ENCODE measurements at places on chromosomes 12 and 14.

DNA sequence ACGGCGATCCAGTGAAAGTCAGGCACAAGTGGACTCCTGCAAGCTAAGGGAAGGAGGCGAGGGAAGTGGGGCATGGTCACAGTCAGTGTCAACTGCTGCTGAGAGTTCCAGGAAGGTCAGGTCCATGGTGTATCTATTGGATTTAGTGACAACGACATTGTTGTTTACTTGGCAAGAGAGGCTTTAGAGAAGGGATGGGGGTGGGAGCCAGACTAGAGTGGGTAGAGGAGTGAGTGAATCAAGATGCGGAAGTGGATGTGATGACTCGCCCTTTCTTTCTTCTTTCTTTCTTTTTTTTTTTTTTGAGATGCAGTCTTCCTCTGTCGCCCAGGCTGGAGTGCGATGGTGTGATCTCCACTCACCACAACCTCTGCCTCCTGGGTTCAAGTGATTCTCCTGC, 12.5 kb downstream of the P2RX7 start:
- no peak for DNase-seq

- no peak for DNase-seq
Measured at GRCh38 chr12:79707830-79708229, 17.1 kb upstream of the PAWR start.

- no peak for DNase-seq
Measured at GRCh38 chr12:913919-914698, 35.4 kb downstream of the RAD52 start.

- no peak for DNase-seq
Measured at GRCh38 chr14:85301506-85301905, 228.4 kb upstream of the FLRT2 start.

GRCh38 chr14:99595034-99595433, 9.0 kb downstream of the CCDC85C start:
- no peak for DNase-seq

DNA sequence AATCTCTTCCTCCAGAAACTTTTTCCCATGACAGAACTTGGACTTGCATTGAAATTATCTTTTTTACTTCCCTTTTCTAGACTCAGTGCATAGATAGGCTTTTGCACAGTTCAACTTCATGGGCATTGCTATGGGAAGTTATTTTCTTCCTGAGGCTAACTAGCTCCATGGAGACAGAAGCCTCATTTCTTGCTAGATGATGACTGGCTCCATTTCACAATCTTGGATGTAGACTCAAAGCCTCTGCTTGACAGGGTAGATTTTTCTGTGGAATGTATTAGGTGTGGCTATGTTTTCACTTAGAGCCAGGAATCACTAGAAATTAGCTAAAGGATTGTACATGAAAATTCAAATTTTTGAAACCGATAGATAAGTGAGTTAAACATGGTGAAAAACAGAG, 884.1 kb upstream of the MGAT4C start:
- no peak for DNase-seq

DNA sequence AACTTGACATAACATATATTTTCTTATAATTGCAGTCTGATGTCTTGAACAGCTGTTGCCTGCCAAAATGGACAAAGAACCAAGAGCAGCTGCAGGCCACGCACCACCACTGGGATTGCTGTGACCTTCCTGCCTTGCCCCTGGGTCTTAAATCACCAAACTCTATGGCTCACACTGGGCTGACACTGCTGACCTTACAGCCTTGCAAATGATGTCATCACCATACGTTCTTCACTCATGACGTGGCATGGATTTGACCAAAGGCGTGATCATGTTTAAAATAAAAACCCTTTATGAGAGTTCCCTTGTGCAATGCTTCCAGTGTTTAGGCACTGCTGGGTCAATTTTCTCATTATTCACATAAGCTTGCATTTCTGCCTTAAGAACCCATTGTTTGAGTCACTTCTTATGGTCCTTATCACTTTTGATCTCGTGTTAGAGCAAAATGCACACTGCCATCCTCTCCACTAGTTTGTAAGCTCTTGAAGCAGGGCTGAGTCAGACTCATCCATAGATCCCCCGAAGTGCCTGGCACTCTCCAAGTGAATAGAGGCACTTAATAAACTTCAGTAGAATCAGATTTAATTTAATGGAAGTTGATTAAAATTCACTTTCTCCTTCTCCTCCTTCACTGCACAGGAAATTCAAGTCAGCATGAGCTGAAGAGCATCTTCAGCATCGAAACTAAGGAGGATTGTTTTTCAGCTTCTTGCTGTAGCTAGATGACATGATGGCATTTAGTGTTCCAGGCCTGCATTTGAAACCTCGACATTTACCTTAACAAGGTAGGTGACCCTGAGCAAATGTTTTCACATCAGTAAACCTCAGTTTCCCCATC, 132.4 kb upstream of the PZP start:
- DNase-seq = no peak

GRCh38 chr12:121365416-121366062, 13.3 kb upstream of the ANAPC5 start:
- DNase-seq = no peak

- no peak for DNase-seq
Measured at GRCh38 chr12:114476159-114476558, 70.2 kb upstream of the TBX5 start.

DNA sequence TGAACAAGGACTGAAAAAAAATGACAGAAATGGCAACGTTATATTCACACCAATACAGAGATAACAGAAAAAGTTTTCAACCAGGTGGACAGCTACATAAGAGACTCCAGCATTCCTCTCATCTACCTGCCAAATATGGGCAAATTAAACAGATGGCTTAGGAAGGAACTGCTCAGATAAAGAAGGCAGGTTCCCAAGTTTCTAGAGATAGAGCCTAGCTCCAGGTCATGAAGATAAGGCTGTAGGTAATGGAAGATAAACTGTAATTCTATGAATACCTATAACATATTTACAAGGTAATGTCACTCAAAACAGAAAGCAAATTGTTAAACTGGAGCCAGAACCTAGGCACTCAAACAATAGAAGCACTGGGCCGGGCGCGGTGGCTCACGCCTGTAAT, 42.5 kb downstream of the GIT2 start:
- no peak for DNase-seq

DNA sequence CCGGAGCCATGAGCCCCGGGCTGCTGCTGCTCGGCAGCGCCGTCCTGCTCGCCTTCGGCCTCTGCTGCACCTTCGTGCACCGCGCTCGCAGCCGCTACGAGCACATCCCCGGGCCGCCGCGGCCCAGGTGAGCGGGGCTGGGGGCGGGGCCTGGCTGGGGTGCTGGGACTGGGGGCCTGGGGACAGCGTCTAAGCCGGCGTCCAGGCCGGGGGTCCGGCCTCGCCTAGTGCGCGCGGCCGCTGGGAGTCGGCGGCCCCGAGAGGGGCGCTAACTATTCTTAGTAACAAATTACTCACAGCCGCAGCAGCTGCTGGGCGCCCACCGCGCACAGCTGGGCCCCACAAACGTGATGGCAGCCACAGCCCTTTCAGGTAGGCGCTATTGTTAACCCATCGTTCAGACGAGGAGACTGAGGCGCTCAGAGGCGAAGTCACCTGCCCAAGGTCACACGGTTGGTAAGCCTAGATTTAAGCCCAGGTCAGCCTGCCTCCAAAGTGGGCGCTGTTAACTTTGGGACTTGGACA, 374 bp downstream of the CYP46A1 start:
- DNase-seq = peak; percentile 15

- no peak for DNase-seq
Measured at GRCh38 chr12:18146363-18146762, 56.4 kb upstream of the RERGL start.

DNA sequence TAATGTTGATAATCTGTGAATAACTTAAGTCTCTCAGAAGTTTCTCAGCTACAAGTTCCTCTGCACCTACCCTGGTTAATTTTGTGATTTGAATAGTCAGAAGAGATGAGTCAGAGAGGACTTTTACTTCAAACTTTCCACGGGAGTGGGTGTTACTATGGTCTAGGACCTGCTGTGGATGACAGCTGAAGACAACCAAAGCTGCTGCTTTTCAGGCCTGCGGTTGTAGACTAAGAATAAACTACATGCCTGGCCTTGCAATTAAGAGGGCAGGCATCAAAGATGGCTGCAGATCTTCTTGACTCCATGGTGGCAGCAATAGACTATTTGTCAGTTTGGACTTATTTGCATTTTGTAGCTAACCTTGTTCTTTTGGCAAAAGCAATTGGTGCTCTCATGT, 227.1 kb upstream of the KRR1 start:
- no peak for DNase-seq

GRCh38 chr12:39972119-39972518, 133.8 kb downstream of the SLC2A13 start:
- no peak for DNase-seq

GRCh38 chr12:47570151-47570550, 135.7 kb downstream of the RPAP3 start:
- no peak for DNase-seq

DNA sequence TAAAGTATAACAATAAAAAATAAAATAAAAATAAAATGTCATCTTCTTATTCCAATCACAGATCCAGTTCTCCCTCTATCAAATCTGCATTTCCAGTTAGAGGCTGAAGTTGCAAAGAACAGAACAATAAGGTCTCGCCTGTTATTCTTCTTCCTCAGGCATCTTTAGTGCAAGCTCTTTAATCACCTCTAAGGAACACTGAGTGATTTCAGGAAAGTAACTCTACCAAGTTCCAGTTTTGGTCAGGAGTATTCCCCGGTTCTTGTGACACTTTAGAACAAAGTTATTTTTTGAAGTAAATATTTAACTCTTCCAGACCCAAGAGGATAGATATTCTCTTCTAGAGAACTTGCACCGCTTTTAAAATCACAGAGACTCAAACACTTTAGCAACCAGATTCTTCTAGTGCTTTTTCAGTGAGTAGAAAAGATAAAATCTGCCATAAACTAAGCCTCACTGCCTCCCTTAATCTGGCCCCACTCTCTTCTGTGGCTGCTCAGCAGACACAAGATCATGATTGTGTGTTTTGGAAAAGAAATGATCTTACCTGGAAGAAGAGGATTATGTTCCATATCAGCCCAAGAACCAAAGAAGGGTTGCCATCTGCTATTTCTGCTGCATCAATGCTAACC, 57.9 kb upstream of the DICER1 start:
- no peak for DNase-seq

DNA sequence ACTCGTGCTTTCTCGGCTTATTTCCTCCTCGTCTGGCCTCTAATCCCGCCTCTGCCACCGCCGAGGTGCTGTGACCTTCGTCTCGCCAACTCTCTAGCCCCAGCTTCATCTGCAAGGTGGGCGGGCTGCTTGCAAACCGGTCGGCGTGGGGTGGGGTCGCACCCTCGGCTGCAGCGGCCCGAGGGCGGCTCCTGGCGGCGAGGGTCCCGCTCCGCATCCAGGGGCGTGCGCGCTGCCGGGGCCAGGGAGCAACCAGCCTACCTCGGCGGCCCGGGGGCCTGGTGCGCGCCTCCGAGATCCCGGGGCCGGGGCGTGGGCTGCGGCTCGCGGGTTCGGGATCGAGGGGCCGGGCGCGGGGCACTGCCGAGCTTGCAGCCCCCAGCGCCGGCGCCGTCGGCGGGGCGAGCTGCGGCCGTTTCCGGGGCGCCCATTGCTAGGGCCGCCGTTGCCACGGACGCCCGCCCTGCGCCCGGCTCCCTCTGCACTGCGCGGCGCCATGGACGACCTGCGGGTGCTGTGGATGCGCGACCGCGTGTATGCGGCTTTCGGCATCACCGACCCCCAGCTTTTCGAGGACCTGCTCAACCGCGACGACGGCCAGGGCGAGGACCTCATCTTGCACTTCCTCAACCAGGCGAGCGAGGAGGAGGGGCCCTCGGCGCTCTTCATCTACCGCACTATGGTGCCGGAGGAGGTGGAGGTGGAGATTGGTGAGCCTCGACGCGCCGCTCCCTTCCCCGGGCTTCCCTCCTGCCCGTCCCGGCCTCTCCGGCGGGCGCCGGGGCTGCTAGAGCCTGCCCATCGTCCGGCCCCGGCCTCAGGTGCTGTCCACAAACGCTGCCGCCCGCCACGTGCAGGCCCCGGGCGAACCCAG, at the start of gene DNAH10:
DNAH10 (plus strand) TSS at position 461 of the 874 bp plus-strand sequence; CDS start at position 497, 36 bp downstream.
- DNase-seq = peak; percentile 4

DNA sequence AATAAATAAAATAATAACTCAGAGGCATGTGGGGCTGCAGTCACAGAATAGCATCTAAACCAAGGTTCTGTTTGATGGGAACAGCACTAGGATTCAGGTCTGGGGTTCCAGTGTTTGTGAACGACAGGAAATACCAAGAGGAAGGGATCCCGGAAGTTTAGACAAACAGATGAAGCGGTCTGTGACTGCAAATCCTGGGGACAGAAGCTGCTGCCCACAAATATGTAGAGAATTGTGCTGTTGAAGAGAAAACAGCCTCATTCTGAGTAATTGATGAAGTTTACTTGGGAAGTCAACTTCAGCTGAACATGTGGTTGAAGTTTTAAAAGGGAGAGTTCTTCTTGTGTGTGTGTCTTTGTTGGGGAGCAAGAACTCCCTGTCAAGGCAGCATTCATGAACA, 98.4 kb upstream of the TBX5 start:
- no peak for DNase-seq

DNA sequence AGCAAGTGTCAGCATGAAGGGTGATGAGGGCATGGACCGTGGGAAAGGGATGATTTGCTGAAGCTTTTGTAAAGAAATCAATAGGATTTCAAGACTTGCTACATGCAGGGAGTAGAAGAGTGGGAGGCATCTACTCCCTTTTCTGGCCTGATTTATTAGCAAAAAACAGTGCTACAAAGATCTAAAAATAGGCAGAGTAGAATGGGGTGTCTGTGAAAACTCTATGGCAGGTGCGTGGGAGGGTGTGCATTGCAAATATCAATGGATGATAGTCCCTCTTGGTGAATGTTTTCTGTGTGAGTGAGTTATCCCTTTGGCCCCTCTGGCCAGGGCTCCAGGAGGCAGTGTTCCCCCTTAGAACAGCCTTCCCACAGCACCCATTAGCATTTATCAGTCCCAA, 139.0 kb downstream of the SMOC1 start:
- no peak for DNase-seq

GRCh38 chr12:44546060-44546459, 330.1 kb downstream of the NELL2 start:
- DNase-seq = no peak

GRCh38 chr12:55001198-55001868, 16.8 kb upstream of the TESPA1 start:
- no peak for DNase-seq

DNA sequence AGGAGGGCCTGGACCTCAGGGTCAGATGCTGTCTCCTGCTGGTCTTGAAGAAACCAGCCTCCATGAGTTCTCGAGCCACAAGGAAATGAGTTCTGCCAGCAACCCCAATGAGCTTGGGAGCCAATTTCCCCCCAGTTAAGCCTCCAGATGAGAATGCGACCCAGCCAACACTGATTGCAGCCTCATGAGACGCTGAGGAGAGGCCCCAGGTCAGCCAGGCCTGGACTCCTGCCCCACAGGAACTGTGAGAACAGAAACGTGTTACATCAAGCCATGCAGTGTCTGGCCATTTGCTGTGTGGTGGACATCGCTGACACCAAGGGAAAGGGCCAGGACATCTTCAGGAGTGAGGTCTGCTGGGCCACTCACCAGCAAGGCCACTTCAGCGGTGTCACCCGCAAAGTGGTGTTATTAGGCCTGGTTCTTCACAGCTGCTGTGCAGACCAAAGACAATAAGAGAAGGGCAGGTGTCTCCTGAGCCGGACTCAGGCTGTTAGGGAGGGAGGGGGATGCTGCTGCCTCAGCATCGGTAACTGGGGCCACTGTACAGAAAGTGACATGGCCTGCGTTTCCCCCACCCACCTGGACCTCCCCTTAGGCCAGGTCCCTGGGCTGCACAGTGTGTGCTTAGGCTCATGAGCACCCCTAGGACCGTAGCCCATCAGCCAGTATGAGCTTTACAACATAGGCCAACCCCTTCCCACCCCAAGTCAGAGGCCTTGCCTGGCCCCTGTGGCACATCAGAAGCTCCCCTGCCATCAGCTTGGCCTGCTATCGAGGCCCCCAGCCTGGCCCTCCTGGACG, 272.4 kb upstream of the RTL1 start:
- no peak for DNase-seq

GRCh38 chr12:11765817-11766794, 116.6 kb downstream of the ETV6 start:
- DNase-seq = peak; percentile 42
